Right atrium auricular region (tissue), 2 donors: ENCODE measurements at places on chromosomes 6 and 20. TPM values are rescaled to one million over a fixed set of nuclear protein-coding genes. Genes with fewer than 3 reads are reported as not detected.

- H3K36me3 ChIP-seq, result no peaks in the 10 kb centered on the region
- no peaks in the 10 kb centered on the region for H3K27me3 ChIP-seq
- no peak overlapping the region for H3K27ac ChIP-seq
- no peaks in the 10 kb centered on the region for H3K4me1 ChIP-seq
Observed at GRCh38 chr20:4161401-4162251, 146.3 kb upstream of the RNF24 start.

DNA sequence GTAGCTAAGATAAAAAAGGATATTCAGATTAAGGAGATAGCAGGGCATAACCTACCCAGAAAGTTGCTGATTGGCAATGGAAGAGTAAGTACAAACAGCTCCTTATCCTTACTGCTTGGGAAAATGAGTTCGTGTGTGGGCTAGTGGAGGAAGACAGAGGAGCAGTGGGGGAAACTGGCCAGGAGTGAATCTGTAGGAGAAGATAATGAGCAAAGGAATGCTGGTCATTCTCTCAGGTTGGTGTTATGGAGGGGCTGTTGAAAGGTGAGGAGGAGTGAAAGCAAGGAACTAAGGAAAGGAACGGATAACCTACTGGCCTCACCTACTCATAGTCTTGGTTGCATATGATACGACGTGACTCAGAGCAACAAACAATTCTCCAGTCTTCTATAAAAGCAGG lies 7.3 kb upstream of the GJB7 start:
- no peaks in the 10 kb centered on the region for H3K27me3 ChIP-seq
- no peak for DNase-seq
- no peaks in the 10 kb centered on the region for H3K36me3 ChIP-seq
- no peaks in the 10 kb centered on the region for H3K4me1 ChIP-seq

The C6orf118 gene
- not detected for total RNA-seq

- no peak overlapping the region for H3K27ac ChIP-seq
- no peaks in the 10 kb centered on the region for H3K36me3 ChIP-seq
- H3K27me3 ChIP-seq, result no peaks in the 10 kb centered on the region
Observed at GRCh38 chr6:68679399-68679798, 44.3 kb downstream of the ADGRB3 start.

- H3K36me3 ChIP-seq, result no peaks in the 10 kb centered on the region
- no peaks in the 10 kb centered on the region for H3K27me3 ChIP-seq
- no peak overlapping the region for H3K27ac ChIP-seq
Observed at GRCh38 chr6:42446370-42446769, 5.4 kb downstream of the TRERF1 start.

DNA sequence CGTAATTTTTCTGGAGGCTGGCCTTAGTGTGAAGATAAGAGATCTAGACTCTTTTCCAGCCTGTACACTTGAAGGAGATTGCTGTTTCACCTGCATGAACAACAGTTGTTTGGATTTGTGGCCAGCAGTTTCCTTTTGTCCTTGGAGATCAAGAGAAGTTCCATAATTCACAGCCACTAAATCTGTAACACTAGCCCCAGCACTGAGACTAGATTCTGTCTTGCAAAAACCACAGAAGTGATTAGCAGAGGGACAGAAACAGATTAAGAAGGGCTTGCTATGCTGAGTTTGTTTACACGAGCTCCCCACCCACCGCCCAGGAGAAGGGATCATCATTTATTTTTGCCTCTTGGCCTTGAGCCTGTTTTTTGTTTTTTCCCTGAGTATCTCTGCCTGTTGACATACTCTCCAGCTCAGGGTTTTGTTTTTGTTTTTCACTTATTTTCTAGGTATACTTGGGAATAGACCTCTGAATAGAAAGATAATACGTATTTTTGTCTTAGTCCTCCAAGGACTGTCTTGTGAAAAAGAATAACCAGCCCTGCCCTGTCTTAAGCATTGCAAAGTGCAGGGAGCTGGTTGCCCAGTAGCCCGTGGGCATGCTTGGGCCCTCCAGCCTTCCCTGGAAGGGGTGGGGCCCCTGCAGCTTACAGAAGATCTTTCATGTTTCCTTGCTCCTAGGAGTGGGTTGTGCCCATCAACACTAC lies 93.1 kb upstream of the SOX4 start:
- no peak overlapping the region for H3K4me3 ChIP-seq
- H3K27ac ChIP-seq, result no peak overlapping the region
- no peaks in the 10 kb centered on the region for H3K36me3 ChIP-seq
- no peak for DNase-seq
- H3K27me3 ChIP-seq, result no peaks in the 10 kb centered on the region

GRCh38 chr6:32109114-32109764 lies at the start of gene TNXB:
TSS of gene TNXB (minus strand) at chr6:32109338. CDS start at chr6:32098198, 11,140 bp downstream.
- no peaks in the 10 kb centered on the region for H3K36me3 ChIP-seq
- no peaks in the 10 kb centered on the region for H3K27me3 ChIP-seq
- H3K27ac ChIP-seq, result peak within 1 kb of the TSS; percentile 83
- H3K4me1 ChIP-seq, result peaks cover 93% of the 10 kb centered on the region
